ENCODE measurements at places on chromosomes 1 and 21. TPM values are rescaled to one million over a fixed set of nuclear protein-coding genes. Genes with fewer than 3 reads are reported as not detected.

- no peak for DNase-seq
Observed at GRCh38 chr1:12039164-12039525, 19.8 kb downstream of the MIIP start.

CELA3A gene
- total RNA-seq = 9.4 TPM

OR14K1 gene
- not detected for total RNA-seq

HCRTR1 gene
- total RNA-seq = not detected

- DNase-seq = no peak
Observed at GRCh38 chr1:231684356-231685244, 58.0 kb downstream of the DISC1 start.
